ENCODE measurements at places on chromosomes 13 and 19. TPM values are rescaled to one million over a fixed set of nuclear protein-coding genes. Genes with fewer than 3 reads are reported as not detected.

DNA sequence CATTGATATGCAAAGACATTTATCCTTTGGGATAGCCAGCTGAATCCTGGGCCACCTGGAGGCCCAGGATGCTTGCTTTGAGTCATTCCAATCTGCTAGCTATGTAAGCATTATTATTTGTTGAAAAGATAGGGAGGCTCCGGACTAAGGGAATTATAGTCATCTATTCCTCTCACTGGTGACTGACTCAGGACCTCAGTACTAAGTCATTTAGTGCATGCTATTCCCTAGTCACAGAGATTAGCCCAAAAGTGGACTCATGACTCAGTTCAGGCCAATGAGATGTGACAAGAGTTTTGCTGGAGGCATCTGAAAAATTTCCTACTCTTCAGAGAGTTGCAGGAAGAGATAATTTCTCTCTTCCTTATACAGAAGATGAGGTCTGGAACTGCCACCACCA is 67.9 kb upstream of the ITM2B start:
- no peaks in the 10 kb centered on the region for H3K36me3 ChIP-seq
- no peaks in the 10 kb centered on the region for H3K4me1 ChIP-seq
- H3K27ac ChIP-seq, result no peak overlapping the region
- no peaks in the 10 kb centered on the region for H3K27me3 ChIP-seq

- no peaks in the 10 kb centered on the region for H3K27me3 ChIP-seq
- no peak overlapping the region for H3K4me3 ChIP-seq
- H3K4me1 ChIP-seq, result no peaks in the 10 kb centered on the region
- H3K27ac ChIP-seq, result no peak overlapping the region
- no peaks in the 10 kb centered on the region for H3K36me3 ChIP-seq
Observed at GRCh38 chr13:61975001-61975400, 559.4 kb upstream of the PCDH20 start.

DNA sequence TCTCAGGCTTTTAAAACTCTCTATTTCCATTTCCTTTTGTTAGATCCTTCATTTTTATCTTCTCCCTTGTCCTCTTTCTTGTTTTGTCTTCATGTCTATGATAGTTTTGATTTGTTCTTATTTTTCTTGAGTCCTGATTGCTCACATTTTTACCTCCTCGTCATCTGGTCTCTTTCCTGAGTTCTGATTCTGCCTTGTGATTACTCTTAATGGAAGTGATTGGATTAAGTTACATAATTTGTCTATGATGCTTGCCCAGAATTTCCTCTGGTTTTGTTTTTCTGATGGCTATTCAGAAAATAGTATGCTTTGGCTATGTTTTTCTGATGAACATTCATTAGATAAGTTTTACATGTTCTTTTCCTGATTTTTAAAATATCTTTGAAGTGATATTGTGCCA is 102.6 kb downstream of the DNAJC3 start:
- H3K4me1 ChIP-seq, result peaks cover 5% of the 10 kb centered on the region
- DNase-seq, result no peak
- no peak overlapping the region for H3K27ac ChIP-seq

- DNase-seq, result no peak
- no peaks in the 10 kb centered on the region for H3K4me1 ChIP-seq
- H3K27ac ChIP-seq, result no peak overlapping the region
- H3K4me3 ChIP-seq, result no peak overlapping the region
- no peaks in the 10 kb centered on the region for H3K27me3 ChIP-seq
Observed at GRCh38 chr13:67437244-67437643, 207.1 kb upstream of the PCDH9 start.

DNA sequence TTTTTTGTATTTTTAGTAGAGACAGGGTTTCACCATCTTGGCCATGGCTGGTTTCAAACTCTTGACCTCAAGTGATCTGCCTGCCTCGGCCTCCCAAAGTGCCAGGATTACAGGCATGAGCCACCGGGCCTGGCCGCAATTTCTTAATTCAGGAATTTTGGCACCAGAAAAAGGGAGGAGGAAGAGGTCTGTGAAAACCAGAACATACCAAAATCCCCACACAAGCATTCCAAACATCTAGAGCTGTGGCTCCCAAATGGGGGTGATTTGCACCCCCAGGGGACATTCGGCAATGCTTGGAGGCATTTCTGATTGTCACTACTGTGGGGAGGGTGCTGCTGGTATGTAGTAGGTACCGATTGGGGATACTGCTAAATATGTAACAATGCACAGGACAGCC is 40.2 kb upstream of the ABCC4 start:
- H3K27me3 ChIP-seq, result no peaks in the 10 kb centered on the region
- DNase-seq, result no peak
- no peak overlapping the region for H3K4me3 ChIP-seq
- H3K4me1 ChIP-seq, result peaks cover 6% of the 10 kb centered on the region

DNA sequence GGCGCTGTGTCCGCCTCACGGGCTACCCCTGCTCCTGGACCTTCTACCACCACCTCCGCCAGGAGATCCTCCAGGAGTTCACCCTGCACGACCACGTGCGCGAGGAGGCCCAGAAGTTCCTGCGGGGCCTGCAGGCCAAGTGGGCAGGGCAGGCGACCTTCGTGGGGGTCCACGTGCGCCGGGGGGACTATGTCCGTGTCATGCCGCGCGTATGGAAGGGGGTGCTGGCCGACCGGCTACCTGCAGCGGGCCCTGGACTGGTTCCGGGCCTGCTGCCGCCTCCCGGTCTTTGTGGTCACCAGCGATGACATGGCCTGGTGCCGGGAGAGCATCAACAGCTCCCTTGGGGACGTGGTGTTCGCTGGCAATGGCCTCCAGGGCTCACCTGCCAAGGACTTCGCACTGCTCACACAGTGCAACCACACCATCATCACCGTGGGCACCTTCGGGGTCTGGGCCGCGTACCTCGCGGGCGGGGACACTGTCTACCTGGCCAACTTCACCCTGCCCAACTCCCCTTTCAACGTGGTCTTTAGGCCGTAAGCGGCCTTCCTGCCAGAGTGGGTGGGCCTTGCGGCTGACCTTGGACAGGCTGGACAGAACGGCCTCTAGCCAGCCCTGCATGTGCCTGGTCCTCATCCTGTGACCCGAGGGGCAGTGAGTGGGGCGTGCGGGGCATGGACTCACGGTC is 7.8 kb upstream of the NTN5 start:
- no peak overlapping the region for H3K4me3 ChIP-seq
- no peak overlapping the region for H3K27ac ChIP-seq
- H3K27me3 ChIP-seq, result no peaks in the 10 kb centered on the region
- no peak for DNase-seq
- no peaks in the 10 kb centered on the region for H3K36me3 ChIP-seq

GRCh38 chr19:17737690-17738153 is 13.6 kb upstream of the FCHO1 start:
- no peaks in the 10 kb centered on the region for H3K36me3 ChIP-seq
- no peak overlapping the region for H3K4me3 ChIP-seq
- no peak overlapping the region for H3K27ac ChIP-seq
- DNase-seq, result no peak

DNA sequence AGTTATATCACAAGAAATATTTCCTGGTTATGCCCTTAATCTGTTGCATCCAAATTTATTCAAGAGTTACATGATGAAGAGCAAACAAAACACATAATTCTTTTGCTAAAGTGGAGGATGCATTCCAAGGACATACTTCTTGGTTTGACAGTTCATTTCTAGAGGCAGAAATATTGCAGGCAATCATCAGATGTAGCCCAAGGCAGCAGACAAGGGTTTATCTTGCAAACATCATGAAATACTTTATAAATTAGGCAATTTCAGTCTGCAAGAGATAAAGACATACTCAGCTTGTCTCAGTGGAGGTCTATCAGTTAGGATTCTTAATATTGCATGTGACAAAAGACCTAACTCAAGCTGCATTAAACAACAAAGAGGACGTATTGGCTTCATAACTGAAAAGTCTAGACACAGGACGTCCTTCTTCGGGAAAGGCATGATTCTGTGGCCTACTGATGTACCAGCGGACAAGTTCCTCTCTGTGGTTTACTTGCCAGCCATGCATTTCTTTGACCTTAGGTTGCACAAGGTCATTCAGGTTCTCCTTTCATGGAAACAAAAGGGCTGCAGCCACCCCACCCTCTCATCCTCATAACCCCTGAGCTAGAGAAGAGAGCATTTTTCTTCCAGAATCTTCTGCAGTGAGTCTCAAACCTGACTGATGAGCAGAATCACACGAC is 204.1 kb downstream of the KATNAL1 start:
- H3K4me3 ChIP-seq, result no peak overlapping the region
- DNase-seq, result no peak
- no peaks in the 10 kb centered on the region for H3K4me1 ChIP-seq
- H3K27me3 ChIP-seq, result no peaks in the 10 kb centered on the region
- H3K27ac ChIP-seq, result no peak overlapping the region

- no peak overlapping the region for H3K27ac ChIP-seq
- peaks cover 16% of the 10 kb centered on the region for H3K4me1 ChIP-seq
- H3K27me3 ChIP-seq, result no peaks in the 10 kb centered on the region
- H3K4me3 ChIP-seq, result no peak overlapping the region
- H3K36me3 ChIP-seq, result no peaks in the 10 kb centered on the region
Observed at GRCh38 chr19:16449330-16449961, 22.3 kb downstream of the EPS15L1 start.

DNA sequence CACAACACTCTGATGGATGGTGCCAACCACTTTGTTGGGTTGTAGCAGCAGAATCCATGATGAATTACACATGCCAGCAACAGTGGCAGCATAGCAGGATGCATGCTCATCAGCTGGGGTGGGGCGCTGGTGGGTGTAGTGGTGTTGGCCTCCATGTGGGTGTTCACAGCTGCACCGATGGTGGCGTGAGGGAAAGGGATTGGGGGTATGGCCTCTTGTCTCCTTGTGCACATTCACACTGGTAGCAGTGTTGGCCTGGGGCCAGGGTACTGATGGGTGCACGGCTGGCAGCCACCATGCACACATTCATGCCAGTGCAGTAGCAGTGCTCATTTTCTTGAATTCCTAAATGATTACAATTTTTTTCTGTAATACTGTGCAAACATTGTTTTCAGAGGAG is 2748.8 kb upstream of the PCDH20 start:
- H3K4me3 ChIP-seq, result no peak overlapping the region
- no peaks in the 10 kb centered on the region for H3K4me1 ChIP-seq
- H3K27me3 ChIP-seq, result no peaks in the 10 kb centered on the region
- no peak overlapping the region for H3K27ac ChIP-seq

- no peaks in the 10 kb centered on the region for H3K36me3 ChIP-seq
- DNase-seq, result no peak
- H3K4me3 ChIP-seq, result peak overlapping the region; percentile 11
- peaks cover 57% of the 10 kb centered on the region for H3K4me1 ChIP-seq
Observed at GRCh38 chr19:38663957-38664502, 16.6 kb downstream of the ACTN4 start.

DNA sequence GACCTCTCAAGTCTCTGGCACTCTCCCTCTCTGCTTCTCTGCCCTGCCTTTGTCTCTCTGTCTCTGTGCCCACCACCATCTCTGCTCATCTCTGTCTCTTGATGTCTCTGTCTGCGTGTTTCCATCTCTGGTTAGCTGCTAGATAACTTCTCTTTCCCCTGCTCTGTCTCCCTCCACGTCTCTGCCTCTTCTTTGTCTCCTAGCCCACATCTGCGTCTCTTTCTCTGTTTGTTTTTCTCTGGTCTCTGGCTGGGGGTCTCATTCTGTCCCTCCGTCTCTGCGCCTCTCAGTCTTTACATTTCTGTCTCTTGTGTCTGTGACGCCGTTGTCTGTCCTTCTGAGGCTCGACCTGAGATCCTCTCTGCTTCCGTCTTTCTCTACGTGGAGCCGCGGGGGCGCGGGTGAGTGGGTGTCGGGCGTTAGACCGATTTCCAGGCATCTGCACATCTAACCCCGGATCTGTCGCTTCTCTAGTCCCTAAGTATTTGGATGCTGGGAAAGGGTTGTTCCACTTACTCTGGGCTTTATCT is 386 bp downstream of the GIPR start:
- H3K4me3 ChIP-seq, result no peak overlapping the region
- no peaks in the 10 kb centered on the region for H3K4me1 ChIP-seq
- no peak overlapping the region for H3K27ac ChIP-seq
- no peaks in the 10 kb centered on the region for H3K27me3 ChIP-seq
- no peaks in the 10 kb centered on the region for H3K36me3 ChIP-seq

DNA sequence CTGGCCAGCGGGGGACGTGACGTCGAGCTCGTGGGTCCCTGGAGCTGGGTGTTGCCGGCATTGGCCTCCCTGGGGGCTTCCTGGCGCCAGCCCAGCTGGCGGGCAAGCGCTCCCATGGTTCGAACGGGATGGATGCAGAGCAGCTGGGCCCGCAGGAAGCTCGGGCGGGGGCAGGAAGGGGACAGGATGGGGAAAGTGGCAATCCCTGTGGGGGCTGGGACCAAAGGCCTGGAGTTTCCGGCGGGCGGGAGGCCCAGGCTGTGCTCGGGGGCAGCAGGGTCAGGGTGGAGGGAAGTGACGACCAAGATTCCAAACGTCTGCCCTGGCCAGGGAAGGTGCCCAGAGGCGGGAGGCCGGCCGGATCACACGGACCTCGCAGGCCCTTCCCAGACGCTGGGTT is 19.3 kb downstream of the PALM start:
- no peaks in the 10 kb centered on the region for H3K4me1 ChIP-seq
- DNase-seq, result no peak
- no peaks in the 10 kb centered on the region for H3K27me3 ChIP-seq
- H3K27ac ChIP-seq, result peak overlapping the region; percentile 6

DNA sequence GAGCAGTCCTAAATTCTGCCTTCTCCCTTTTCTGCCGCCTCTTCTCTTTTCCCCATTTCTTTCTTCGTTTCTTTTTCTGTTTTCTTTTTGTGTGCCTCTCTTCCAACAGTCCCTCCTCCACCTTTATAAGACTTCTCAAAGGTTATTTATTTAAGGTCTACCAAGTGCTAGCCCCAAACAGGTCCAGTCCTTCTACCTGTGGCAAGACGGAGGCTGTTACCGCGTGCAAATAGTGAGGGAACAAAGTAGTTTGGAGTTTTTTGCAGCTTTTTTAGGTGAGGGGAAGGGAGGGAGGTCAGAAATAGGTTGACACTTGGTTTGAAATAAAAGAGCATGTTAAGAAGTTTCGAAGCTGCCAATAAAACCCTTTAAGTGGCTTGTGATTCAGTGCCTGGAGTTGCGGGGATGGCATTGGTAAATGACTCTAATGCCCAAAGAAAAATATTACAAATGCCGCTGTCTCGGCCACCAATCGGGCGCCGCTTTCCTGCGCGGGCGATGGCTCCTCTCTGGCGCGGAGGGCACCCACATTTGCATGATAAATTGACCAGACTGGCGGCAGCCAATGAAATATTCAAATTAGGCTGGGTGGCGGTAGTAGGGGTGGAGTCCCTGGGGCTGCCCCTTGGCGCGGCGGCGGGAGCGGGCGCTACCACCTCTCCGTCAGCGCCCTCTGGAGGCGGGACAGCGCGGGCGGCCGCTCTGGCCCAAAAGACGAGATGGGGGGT is 7.5 kb upstream of the TSHZ3 start:
- H3K27ac ChIP-seq, result no peak overlapping the region
- no peak overlapping the region for H3K4me3 ChIP-seq
- peaks cover 8% of the 10 kb centered on the region for H3K4me1 ChIP-seq
- no peaks in the 10 kb centered on the region for H3K36me3 ChIP-seq
- no peak for DNase-seq

GRCh38 chr19:6773323-6773931 is 919 bp downstream of the VAV1 start:
- no peak overlapping the region for H3K27ac ChIP-seq
- H3K4me1 ChIP-seq, result no peaks in the 10 kb centered on the region
- H3K36me3 ChIP-seq, result no peaks in the 10 kb centered on the region
- no peak for DNase-seq

ZNF473 gene
- polyA plus RNA-seq, result 2.1 TPM

IFNL4 gene
- polyA plus RNA-seq, result not detected

CDC34 gene
- polyA plus RNA-seq, result 59.7 TPM

ANKLE1 gene
- polyA plus RNA-seq, result 0.65 TPM
